GM04504 (cell line): ENCODE measurements at places on chromosomes 5 and 9.

DNA sequence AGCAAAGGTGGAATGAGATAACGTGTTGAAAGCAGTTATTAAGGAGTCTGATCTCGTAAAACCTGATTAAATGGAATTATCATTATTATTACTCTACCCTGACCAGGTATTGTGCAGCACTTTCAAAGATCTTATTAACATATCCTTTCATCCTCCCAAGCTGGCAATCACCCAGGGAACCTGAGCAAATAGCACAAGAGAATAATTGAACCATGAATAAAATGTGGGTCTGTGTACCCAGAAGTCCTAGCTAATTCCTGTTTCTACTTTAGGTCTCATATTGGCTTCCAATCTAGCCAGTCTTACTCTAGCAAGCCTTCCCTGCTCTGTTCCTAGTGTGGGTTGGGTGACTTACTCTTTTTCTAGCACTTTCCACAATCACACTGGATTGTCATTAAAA lies 162.2 kb upstream of the STK32A start:
- DNase-seq = no peak

DNA sequence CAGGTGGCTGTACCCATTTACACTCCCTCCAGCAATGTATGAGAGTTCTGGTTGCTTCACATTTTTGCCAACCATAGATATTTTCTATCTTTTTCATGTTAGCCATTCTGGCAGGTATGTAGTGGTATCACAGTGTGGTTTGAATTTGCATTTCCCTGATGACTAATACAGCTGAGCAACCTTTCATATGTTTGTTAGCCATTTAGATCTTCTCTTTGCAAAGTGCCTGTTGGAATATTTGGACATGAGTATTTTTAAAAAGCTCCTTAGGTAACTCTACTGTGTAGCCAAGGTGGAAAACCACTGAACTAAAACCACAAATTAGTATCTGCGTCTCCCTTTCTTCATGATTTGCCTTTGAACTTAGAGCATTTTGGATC lies 31.9 kb downstream of the IRF1 start:
- no peak for DNase-seq

GRCh38 chr9:761176-761792 lies 80.2 kb upstream of the DMRT1 start:
- no peak for DNase-seq

DNA sequence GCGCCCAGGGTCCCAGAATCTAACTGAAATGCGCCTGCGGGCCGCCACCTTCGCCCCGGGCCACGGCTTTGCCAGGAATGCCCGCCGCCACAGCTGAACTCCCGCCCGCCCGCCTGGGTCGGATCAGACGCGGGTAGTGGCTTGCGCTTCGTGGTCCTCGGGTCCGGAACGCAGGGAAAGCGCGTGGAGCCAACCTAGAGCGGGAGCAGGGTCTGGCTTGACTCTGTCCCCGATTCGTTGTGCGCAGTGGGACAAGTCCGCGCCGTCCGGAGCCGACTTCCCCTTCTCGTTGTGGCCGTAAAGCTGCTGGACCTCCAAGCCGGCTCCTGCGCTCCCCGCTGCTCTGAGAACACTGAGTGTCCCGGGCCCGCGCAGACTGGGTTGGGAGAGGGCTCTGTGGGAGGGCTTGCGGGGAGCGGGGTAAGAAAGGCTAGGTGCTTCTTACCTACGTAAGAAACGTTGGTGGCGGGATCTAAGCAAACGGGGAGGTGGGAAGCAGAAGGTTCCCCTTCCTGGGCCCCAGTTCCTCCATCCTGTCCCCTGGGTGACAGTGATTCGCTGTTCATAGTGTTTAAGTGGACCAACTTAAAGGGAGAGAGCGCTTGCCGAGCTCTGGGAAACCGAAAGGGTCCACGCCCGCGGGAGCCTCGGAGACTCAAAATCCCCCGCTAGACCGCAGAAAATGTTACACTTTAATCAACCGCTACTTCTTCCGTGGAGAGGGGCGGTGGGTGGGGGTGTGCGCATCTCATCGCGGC lies 4.4 kb upstream of the FOXE1 start:
- no peak for DNase-seq

- no peak for DNase-seq
These were observed 126.3 kb downstream of the ARHGAP26 start for GRCh38 chr5:142896325-142897007.

- DNase-seq = no peak
These were observed 525.5 kb upstream of the CCNG1 start for GRCh38 chr5:162911873-162912272.

DNA sequence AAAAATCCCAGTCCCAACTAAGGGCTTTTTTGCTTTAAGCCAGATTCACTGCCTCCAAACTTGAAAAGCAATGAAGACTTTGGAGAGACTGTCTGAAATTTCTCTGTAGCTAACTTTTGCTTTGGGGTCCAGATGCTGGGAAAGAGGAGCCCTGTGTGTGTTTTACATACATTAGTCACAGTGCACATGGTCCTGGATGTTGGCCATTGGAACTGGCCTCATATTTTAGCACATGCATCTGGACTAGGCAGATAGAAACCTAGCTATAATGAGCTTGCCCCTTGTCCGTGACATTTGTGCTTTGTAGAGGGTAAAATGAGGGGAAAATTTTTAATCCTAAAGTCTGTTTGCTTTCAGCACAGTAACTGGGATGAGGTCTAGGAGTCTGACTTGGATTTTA lies 421.7 kb downstream of the CDK5RAP2 start:
- DNase-seq = no peak

GRCh38 chr5:75818661-75819060 lies 101.4 kb upstream of the POC5 start:
- DNase-seq = no peak

DNA sequence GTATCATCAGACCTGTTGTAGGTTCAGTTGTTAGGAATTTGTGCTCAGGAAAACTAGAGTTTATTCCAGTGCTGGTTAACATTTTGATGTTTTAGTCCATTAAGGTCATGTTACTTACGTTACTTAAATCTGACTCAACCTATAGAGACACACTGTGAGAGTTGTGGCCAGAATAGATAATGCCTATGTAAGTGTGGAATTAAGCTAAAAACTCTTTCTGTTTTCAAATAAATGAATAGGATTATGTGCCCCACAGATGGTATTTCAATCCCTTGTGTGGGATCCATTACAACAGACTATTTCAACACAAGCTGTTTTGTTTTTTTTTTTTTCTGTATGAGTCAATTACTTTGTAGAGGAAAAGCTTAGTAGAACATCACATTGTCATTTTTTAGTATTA lies 68.1 kb downstream of the MEGF10 start:
- DNase-seq = peak; percentile 16
